ENCODE measurements at places on chromosomes 16 and 17.

DNA sequence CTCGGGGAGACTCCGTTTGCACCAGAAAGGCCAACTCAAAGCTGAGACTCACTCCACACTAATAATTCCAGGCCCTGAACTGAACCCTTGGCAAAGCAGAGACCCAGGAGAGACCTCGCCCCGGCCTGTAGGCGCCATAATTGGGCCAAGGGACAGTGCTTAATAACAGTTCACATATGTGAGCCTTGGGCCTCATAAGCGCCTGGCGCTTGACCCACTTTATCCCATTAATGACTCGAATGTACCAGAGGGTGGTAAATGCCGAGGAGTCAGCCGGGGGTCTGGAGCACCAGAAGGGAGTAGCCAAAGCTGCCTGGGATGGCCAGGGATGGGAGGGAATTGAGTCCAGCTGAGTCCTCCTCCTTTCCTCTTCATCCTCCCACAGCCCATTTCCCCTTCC, 24.6 kb downstream of the SLC6A4 start:
- no peak for DNase-seq

DNA sequence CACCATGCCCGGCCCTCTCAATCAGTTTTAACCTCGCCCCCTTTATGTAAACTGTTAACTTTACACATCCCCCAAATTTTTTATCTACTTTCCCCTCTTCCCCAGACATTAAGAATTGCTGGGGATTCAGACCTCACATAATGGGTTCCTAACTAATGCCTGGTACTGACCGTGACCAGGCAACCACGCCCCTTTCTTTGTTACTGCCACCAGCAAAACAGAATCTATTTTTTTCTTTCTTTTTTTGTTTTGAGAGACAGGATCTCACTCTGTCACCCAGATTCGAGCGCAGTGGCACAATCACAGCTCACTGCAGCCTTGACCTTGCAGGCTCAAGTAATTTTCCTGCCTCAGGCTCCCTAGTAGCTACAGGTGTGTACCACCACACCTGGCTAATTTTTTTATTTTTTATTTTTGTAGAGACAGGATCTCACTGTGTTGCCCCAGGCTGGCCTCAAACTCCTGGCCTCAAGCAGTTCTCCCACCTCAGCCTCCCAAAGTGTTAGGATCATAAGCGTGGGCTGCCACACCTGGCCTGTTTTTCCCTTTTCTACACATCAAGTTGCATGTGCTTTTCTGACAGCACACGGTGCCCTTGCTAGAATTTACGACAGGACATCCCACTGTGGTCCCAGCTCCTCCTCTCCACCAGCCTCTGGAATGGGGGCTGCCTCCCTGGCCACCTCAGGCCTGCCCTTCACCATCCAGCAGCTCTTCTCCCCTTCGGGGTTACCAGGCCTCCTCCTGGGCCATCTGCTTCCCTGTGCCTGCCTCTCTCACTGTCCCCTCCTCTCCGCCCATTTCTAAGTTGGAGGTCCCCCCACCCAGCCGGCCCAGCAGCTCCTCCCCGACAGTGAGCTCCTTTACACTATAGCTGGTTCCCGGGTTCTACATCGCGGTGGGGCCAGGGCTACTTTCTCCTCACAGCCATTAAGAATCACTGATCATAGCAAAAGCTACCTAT, 10.8 kb downstream of the CPNE2 start:
- peak; percentile 39 for DNase-seq

GRCh38 chr16:17364319-17365210, 106.2 kb downstream of the XYLT1 start:
- DNase-seq: no peak

GRCh38 chr17:27566671-27567562, 64.1 kb upstream of the LGALS9 start:
- no peak for DNase-seq

DNA sequence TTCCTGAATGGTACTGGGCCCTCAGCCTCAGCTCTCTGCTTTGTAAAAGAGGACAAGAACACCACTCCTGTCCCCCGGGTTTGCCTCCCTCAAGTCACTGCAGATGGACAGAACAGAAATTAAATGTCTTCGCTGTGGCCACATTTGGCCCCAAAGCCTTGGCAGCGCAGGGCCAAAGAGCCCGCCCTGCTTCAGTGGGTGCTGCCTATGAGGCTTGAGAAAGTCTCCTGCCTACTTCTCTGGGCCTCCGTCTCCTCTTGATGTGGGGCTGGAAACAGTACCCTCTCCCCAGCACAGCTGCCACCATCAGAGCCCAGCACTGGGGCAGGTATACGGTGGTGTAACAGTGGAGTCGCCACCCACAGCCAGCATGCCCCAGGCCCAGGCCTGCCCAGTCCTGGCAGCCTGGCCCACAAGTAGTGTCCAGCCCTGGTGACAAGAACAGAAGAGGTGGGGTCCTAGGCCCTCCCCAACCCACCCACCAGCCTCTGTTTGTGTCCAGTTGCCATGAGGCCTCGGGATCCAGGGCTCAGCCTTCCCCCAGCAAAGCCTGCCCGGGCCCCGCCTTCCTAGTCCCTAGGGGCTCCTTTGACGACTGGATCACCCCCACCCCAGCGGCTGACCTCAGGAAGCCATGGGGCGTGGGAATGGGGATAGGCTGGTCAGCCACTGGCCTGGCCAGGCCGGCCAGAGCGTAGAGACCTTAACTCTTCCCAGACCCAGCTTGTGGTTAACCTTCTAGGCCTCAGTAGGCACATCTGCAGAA, 3.9 kb upstream of the TPPP3 start:
- no peak for DNase-seq

DNA sequence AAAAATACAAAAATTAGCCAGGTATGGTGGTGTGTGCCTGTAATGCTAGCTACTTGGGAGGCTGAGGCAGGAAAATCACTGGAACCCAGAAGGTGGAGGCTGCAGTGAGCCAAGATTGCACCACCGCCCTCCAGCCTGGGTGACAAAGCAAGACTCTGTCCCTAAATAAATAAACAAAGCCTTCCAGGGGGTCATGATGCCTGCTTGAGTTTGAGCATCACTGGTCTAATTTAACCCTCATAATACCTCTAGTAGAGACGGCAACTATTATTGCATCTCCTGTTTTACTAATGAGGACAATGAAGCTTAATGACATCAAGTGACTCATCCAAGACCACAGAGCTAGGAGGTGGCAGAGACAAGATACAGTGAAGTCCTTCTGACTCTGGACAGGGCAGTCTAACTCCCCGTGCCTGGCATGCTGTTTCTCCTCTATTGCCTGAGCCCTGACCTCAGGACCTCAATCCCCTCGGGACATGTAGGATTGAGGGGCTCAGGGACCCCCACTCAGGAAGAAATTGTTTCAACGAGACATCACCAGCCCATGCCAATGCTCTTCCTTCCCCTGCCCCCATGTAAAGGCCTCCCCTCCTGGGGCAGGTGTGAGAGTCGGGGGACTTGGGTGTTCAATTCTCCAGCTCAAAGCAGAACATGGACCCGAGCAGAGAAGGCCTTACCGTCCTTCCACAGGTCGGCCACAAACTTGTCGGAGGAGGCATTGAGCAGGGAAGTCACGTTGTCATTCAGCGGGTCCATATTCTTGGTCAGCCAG, 102.9 kb downstream of the NDE1 start:
- no peak for DNase-seq

GRCh38 chr16:54446639-54447038, 160.1 kb upstream of the IRX3 start:
- DNase-seq: no peak

GRCh38 chr16:19513377-19514053, 8.4 kb downstream of the GDE1 start:
- DNase-seq: no peak

DNA sequence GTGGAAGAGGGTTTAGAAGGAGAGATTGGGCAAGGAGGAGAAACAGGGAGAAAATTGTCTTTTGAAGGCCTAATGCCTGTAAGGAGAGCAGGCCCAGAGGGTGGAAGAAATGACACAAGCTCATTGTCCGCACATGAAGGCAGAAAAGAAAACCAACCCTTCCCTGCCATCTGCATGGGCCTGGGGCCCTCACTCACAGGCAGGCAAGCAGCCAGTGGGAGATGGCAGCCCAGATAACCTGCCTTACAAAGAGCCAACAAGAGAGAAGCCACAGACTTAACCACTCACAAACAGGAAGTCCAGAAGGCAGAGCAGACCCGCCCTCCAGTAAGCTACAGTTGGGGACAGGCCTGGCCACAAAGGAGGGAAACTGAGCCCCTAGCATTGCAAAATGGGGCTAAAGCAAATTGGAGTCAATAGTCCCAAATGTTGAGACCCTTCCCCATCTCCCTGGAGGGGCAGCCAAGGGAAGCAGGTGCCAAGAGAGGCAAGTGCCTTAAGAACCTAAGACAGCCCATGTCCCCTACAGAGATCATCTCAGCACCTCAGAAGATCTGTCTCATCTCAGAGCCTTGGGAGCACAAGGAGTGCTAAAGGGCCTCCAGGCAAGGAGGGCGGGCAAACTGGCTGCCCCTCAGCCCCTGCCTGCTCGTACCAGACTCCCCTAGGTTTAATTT, 7.3 kb upstream of the TSPOAP1 start:
- DNase-seq: no peak

- DNase-seq: no peak
Observed at GRCh38 chr16:5918567-5919130, 821.1 kb upstream of the EEF2KMT start.

GRCh38 chr16:31082368-31083045, 6.2 kb downstream of the PRSS53 start:
- no peak for DNase-seq

DNA sequence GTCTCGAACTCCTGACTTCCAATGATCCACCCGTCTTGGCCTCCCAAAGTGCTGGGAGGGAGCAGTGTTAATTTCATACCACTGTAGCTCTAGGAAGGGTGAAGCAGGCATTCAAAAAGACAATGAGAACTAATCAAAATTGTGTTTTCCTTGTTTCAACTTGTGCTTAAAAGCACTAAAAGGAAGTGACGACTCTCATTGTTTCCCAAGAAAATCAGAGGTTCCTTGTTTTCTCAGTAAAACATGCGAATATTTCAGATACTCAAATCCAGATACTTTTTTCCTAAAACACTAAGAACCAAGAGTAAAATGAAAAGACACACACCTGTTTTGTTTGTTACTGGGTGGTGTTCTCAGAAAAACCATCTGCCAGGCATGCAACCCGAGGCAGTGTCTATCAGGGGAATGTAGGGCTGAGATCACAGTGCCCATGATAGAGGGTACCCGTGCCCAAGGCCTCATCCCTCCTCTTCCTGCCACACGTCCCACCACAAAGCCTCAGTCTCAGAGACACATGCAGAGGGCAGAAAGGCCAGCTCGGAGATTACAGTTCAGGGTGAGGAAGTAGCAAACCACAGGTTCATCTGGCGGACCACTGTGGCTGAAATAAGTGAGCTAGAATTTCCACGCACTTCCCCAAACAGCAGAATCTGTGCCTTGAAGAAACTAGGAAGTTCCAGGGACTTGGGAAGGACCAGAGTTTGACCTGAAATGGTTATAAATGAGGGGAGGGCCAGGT, 33.7 kb downstream of the GINS3 start:
- no peak for DNase-seq

- DNase-seq: no peak
Observed at GRCh38 chr17:34974794-34975785, 5.2 kb upstream of the LIG3 start.

- DNase-seq: no peak
Observed at GRCh38 chr17:55462711-55463110, 41.1 kb upstream of the MMD start.

DNA sequence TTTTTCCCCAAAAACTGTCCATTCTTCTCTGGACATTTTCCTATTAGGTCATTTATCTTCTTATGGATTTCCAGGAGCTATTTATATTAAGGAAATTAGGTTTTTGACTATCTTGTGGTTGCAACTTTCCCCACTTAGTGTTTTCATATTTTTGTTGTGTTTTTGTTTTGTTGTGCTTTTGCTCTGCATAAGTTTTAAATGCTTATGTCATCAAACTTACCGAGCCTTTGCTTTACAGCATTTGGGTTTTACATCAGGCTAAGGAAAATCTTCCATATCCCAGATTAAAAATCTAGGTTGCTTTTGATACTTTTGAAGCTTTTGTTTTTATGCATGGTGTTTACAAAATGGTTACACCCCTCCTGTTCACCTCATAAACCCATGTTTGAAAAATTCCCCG, 27.5 kb downstream of the MAF start:
- DNase-seq: no peak

- no peak for DNase-seq
Observed at GRCh38 chr17:82492643-82493225, 26.8 kb upstream of the FOXK2 start.

GRCh38 chr17:57405491-57406072, 149.3 kb downstream of the MSI2 start:
- no peak for DNase-seq

DNA sequence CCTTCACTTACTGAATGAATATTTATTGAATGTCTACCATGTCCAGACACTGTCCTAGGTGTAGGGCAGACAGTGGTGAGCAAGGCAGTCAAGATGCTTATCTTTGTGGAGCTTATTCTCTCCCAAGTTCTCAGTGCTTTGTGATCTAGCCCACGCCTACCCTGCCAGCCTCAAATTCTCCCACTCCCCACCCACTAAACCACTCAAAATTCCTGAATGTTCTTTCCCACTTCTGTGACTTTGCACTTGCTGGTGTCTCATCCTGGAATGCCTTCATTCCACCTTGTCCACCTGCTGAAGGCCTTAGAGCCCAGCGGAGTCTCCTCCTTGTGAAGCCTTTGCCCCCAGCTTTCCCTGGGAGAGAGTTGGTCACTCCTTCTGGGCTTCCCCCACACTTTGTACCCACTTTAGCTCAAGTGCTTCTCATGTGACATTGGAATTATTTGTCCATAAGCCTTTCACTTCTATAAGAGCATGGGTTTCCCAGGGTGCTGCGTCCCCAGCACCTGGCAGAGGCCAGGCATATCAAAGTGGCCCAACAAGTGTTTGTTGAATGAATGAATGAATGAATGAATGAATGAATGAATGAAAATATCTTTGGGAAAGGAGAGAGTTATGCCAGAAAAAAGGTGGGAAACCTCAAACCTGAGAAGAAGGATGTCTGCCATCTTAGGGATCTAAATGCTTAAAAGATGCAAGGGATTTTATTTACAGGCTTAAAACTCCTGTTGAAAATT, 23.0 kb downstream of the CCDC182 start:
- DNase-seq: no peak

GRCh38 chr16:84607694-84608093, 10.2 kb downstream of the COTL1 start:
- DNase-seq: no peak

DNA sequence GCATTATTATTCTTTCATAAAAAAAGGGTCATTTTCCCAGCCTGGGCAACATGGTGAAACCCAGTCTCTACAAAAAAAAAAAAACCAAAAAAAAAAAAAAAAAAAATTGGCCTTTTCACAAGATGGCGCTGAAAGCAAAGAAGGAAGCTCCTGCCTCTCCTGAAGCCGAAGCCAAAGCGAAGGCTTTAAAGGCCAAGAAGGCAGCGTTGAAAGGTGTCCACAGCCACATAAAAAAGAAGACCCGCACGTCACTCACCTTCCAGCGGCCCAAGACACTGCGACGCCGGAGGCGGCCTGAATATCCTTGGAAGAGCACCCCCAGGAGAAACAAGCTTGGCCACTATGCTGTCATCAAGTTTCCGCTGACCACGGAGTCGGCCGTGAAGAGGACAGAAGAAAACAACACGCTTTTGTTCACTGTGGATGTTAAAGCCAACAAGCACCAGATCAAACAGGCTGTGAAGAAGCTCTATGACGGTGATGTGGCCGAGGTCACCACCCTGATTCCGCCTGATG, 4.9 kb upstream of the PGAP6 start:
- DNase-seq: peak; percentile 23

GRCh38 chr16:48537275-48537674, 72.7 kb downstream of the N4BP1 start:
- no peak for DNase-seq

GRCh38 chr17:39916918-39917317, 1.5 kb downstream of the GSDMB start:
- DNase-seq: no peak
